ENCODE measurements at places on chromosomes 6 and 20. TPM values are rescaled to one million over a fixed set of nuclear protein-coding genes. Genes with fewer than 3 reads are reported as not detected.

PRR18 gene
- 0.25 TPM for total RNA-seq

PTK6 gene
- not detected for total RNA-seq

IL17F gene
- 0.25 TPM for total RNA-seq

OPN5 gene
- not detected for total RNA-seq

MYH7B gene
- total RNA-seq, result under 0.01 TPM

C20orf202 gene
- total RNA-seq, result 0.49 TPM

ENPP1 gene
- total RNA-seq, result 0.74 TPM

PNRC1 gene
- total RNA-seq, result 68.1 TPM

OR2J3 gene
- total RNA-seq, result not detected

PRICKLE4 gene
- total RNA-seq, result 0.49 TPM

PPP1R16B gene
- 10.1 TPM for total RNA-seq

TTLL9 gene
- total RNA-seq, result 3.7 TPM

TINAG gene
- 0.25 TPM for total RNA-seq

DOK5 gene
- 152 TPM for total RNA-seq

CRISP1 gene
- total RNA-seq, result not detected

PRSS16 gene
- total RNA-seq, result not detected

DACT2 gene
- total RNA-seq, result 1.7 TPM

TMC2 gene
- total RNA-seq, result 3.4 TPM

PLTP gene
- total RNA-seq, result 18.2 TPM

LPIN3 gene
- total RNA-seq, result 0.49 TPM

C20orf144 gene
- not detected for total RNA-seq

NKAPL gene
- total RNA-seq, result 0.98 TPM

TRPC4AP gene
- total RNA-seq, result 51.9 TPM

BPI gene
- 0.25 TPM for total RNA-seq

MYMX gene
- total RNA-seq, result not detected

ZNF217 gene
- 5.2 TPM for total RNA-seq

SAPCD1 gene
- 0.74 TPM for total RNA-seq

BMP6 gene
- 3.4 TPM for total RNA-seq

TUBB gene
- total RNA-seq, result 989 TPM

KLHDC3 gene
- total RNA-seq, result 97.4 TPM

SASH1 gene
- total RNA-seq, result 19.4 TPM

SAMD3 gene
- 6.1 TPM for total RNA-seq

CCN5 gene
- not detected for total RNA-seq

HAO1 gene
- total RNA-seq, result not detected

GRM1 gene
- total RNA-seq, result 12.8 TPM

NEURL2 gene
- total RNA-seq, result 3.2 TPM

SLC52A3 gene
- total RNA-seq, result 0.49 TPM

RAET1E gene
- not detected for total RNA-seq

TPD52L1 gene
- total RNA-seq, result 3.4 TPM

ULBP2 gene
- total RNA-seq, result 4.4 TPM

FOXS1 gene
- total RNA-seq, result 0.74 TPM

PROKR2 gene
- 9.3 TPM for total RNA-seq

RNF217 gene
- total RNA-seq, result 11.6 TPM

SEMG1 gene
- total RNA-seq, result not detected

HLA-DQB2 gene
- total RNA-seq, result not detected

RNF182 gene
- 32.2 TPM for total RNA-seq

SNX5 gene
- total RNA-seq, result 56.1 TPM

PPARD gene
- total RNA-seq, result 4.2 TPM

BCAS4 gene
- 10.1 TPM for total RNA-seq

NHLRC1 gene
- 1.2 TPM for total RNA-seq

PNPLA1 gene
- total RNA-seq, result 0.25 TPM

C20orf141 gene
- total RNA-seq, result not detected

All from temporal lobe (tissue), 4 donors.